ENCODE measurements at places on chromosomes 5 and 9.

DNA sequence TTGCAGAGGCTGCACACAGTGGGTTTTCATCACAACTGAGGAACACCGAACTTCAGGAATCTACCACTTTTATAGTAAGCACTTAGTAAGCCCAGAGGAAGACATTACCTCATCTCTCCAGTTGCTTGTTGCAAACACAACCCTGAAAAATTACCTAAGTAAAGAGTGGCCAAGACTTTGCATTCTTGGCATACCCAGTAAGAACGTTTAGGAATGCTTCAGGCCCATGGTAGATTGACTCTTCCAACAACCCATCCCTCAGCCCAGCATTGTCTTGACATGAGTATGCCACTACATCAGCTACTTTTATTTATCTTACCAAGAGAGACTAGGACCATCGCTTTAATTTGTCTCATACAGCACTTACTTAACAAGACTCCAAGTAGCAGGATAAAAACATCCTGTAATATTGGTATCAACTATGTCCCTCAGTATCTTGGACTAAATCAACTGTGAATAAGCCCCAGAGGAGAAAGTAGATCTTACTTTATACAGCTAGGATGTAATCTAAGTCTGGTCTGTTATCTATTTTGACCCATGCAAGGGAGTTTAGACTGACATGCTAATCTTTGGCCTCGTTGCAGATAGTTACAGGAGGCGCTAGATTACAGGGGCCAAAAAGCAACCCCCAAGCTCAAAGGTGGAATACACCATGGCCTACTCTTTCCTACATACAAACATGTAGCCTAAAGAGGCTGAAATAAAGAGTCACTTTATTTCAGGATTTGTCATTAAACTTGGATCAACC is 114.9 kb downstream of the INVS start:
- no peak for DNase-seq

DNA sequence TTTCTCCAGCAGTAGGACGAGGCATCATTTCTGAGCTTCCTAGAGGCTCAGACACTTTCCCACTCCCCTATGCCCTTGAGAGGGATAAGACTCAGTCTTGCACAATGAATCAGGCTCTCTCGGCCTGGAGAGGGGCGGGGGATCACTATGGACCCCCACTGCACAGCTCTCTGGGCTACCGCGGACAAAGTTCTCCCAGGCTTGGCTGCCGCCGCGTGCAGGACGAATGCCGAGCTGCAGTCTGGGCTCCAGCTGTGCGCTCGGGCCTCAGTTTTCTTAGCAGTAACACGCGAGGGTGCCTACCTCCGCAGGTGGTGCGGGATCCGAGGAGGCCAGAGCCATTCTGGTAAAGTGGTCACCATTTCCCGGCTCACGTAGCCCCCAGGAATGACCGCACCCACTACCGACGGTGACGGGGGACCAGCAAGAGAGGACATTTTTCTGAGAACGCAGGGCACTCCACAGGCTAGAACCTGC is 3.4 kb upstream of the MYORG start:
- no peak for DNase-seq

- DNase-seq: no peak
Observed at GRCh38 chr9:111871499-111871855, 25.1 kb upstream of the UGCG start.

GRCh38 chr5:113218906-113219517 is 215.8 kb downstream of the TSSK1B start:
- DNase-seq: no peak

GRCh38 chr5:97071101-97071500 is 71.3 kb downstream of the LIX1 start:
- DNase-seq: no peak

Data from GF-D8 (cell line).